ENCODE measurements at places on chromosomes 7 and 10.
A peak's percentile ranks its signal among the peaks of the same experiment; 100 is the strongest.

- no peak for DNase-seq
These were observed 9.8 kb downstream of the NKX6-2 start for GRCh38 chr10:132776186-132776585.

GRCh38 chr7:75584354-75584753 lies 92.2 kb downstream of the SPDYE5 start:
- no peak for DNase-seq

DNA sequence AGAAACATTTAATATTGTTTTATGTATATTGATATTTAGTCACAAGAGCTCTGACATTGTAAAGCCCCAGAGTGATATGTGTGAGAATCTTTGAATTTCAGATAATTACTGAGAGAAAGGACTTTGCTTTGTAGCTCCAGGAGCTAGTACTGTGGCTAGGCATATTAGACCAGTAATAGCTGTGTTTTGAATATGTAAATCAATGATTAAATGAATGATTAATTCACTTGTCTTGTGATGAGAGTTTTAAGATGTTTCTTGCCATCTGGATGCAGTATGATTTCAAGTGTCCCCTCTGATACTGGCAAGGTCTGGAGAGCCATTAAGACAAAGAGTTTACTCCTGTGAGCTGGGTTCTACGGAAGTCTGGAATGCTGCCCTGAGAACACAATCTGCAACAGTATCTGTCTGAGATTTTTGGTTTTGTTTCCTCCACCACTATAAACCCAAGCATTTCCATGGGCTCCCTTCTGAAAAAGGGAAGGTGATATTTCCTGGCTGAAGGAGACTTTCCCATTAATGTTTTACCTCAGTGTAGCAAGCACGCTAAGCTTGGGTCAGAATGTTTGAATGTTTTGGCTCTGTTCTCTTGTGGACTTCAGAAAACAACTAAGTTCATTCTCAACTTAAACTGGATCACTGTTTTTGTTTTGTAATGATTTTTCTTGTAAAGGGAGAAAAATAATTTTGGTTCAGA lies 61.3 kb upstream of the BICC1 start:
- no peak for DNase-seq

- no peak for DNase-seq
These were observed 58.3 kb downstream of the WIPF3 start for GRCh38 chr7:29864656-29865055.

- DNase-seq: peak; percentile 3
These were observed 62.8 kb upstream of the CUX1 start for GRCh38 chr7:101754424-101755159.

DNA sequence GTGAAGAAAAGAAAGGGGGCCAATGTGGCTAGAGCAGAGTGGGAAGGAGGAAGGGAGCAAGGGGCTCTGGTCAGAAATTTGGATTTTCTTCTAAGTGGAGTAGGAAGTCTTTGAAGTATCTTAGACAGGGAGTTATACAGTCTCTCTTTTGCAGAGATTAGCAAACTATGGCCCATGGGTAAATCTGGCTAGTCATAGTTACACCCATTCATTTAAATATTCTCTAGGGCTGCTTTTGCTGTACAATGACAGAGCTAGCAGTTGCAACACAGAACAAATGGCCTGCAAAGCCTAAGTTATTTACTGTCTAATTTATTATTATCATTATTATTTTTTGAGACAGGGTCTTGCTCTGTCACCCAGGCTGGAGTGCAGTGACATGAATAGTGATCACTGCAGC lies 10.5 kb upstream of the LAMB4 start:
- no peak for DNase-seq

DNA sequence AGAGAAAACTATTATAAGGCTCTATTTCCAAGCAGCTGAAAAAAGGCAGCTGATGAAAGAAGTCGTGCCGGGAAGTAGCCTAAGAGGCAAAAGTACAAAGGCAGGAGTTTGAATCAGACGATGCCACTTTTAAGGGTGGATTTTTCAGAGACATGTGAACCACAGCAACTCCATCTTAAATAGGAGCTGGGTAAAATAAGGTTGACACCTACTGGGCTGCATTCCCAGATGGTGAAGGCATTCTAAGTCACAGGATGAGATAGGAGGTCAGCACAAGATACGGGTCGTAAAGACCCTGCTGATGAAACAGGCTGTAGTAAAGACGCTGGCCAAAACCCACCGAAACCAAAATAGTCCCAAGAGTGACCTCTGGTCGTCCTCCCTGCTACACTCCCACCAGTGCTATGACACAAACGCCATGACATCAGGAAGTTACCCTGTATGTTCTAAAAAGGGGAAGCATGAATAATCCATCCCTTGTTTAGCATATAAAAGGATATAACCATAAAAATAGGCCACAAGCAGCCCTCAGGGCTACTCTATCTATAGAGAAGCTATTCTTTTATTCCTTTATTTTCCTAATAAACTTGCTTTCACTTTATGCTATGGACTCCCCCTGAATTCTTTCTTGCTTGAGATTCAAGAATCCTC lies 45.5 kb upstream of the PRSS1 start:
- no peak for DNase-seq

DNA sequence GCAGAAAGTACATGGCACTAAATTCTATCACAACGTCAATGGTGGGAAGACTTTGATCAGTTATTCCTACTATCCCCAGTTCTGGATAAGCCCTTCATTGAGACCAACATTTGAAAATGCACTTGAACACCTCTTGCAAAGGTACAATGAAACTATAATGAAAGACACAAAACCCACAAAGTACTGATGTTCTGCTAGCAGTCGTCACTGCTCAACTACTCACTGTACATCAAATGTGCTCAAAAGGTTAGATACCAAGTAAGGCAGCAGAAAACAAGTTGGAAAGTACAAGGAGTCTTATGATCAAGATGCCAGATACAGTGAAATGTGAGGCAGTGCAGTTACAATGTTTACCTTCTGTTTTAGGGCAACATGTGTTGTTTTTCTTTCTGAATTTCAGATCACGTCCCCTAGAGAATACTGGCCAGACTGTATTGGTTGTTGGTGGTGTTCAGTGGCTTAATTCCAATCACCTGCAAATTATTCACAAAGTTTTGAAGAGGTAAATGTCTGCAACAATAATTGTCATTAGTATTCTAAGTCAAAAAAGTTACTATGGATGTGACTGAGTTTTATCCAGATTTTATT lies 62.4 kb upstream of the WNT16 start:
- no peak for DNase-seq

DNA sequence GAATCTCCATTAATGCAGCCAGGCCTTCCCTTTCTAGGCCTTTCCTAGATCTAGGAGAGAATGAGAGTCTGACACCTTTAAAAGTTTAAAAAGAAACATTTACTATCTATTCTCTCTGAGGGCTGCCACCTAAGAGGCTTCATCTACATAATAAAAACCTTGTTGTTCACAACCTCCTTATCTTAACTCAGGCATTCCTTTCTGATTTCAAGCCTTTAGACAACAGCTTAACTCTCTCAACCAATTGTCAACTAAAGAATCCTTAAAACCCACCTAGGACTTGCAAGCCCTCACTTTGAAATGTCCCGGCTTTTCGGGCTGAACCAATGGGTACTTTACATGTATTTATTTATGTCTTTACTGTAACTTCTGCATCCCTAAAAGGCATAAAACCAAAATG lies 64.3 kb upstream of the RET start:
- DNase-seq: no peak

DNA sequence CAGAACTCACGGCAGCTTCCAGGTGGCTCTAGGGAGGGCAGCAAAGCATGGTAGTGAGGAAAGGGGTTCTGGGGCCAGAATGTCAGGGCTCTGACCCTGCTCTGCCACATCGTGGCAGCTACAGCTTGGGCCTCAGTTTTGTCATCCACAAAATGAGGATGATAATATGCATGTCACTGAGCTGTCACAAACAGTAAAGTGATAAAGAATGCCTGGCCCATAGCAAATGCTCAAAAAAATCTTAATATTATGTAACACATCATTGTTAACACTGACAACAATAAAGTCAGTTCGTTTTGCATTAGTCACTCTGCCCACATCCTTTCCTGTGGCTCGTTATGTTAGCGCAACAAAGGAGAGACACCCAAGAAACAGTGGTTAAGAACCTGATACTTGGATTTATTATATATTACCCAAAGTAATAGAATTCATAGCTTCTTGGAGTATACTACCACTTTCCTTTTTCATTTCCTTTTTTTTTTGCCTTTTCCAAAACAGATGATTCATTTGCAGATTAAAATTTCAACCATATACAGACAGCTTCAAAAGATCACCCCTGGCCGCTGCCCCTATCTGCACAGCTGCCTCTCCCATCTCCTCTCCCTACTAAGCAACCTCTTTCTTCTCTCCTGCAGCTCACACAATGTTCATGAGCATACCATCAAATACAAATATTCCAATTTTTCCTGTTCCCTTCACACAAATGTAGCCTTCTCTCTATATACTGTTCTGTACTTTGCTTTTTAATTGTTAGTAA lies 45.5 kb upstream of the DDC start:
- peak; percentile 73 for DNase-seq

GRCh38 chr10:35307297-35307696 lies 29.0 kb upstream of the CCNY start:
- DNase-seq: no peak

DNA sequence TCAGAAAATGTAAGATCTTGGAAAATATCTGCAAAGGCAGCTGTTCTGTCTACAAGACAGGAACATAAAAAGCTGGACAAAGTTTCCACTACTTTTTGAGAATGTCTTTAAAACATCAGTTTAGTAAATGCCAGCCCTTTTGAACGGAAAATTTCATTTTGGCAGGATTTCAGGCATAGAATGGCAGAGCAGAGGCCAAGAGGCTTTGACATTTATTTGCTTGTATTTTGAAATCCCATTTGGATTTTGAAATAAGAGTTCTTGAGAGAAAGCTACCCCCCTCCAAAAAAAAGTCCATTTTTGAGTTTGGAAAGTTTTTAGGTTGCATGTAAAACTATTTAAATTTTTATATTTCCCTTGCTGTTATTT lies 3.1 kb upstream of the ETV1 start:
- no peak for DNase-seq

DNA sequence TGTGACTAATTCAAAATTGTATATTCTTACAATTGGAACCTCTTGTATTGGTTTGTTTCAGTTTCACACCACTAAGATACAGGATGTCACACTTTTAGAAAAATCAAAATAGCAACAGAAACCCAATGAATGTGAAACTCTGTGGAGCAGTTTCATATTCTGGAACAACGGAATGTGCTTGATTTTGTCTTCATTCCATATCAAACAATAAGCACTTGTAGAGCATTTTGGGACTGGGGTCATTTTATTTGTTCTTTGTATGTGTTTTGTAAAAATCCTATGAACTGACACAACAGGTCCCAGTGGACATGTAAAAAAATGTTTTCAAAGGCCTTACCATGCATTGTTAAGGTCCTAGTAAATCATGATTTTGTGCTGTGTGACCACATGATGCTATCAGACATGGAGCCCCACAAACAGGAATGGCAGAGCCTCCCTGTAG lies 123.1 kb downstream of the DKK1 start:
- DNase-seq: no peak

DNA sequence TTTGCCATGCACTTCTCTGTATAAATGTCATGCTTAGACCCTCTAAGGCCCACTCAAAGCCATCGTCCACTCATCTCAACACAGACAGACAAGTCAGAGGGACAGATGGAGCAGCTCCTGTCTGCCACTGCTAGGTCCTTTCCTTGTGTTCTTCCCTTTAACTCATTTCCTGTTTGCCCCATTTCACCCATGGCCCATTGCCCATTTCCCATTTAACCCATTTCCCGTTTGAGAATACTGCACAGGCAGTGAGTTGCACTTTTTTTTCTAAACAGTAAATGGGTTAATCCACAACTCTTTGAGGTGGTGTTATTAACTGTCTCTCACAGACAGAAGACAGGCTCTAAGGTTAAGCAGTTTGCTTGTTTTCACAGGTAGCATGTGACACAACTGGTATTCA lies 179.3 kb downstream of the NPSR1 start:
- no peak for DNase-seq

- no peak for DNase-seq
These were observed 21.8 kb downstream of the REEP3 start for GRCh38 chr10:63542835-63543575.

DNA sequence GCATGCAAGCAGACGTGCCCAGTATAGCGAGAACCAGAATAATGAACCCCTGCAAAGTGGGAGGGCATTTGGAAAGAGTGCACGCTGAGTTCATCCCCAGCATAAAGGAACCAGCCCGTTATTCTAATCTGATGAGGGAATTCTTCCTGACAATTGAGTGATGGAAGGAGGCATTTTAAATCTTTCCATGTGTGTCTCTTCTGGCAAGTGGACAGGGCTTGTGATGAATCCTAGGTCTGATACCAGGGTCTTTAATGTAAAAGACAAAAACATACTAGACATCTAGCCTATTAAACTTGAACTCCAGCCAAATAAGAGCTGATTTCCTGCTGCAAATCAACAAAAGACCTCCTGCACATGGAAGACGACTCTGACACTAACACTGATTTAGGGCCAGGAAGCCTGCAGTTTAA lies 301.2 kb downstream of the DPP6 start:
- DNase-seq: no peak

- DNase-seq: peak; percentile 3
These were observed 77.2 kb downstream of the KIAA1549 start for GRCh38 chr7:138903859-138904435.

- DNase-seq: peak; percentile 61
These were observed 113.2 kb upstream of the ANKRD1 start for GRCh38 chr10:91034042-91034441.

GRCh38 chr10:100433253-100434240 lies 29.3 kb upstream of the WNT8B start:
- peak; percentile 95 for DNase-seq

GRCh38 chr7:104664648-104665047 lies 336.2 kb downstream of the LHFPL3 start:
- DNase-seq: no peak

- DNase-seq: peak; percentile 24
These were observed 31.5 kb upstream of the KMT2E start for GRCh38 chr7:104982308-104983075.

GRCh38 chr10:121138112-121138860 lies 287.1 kb downstream of the WDR11 start:
- no peak for DNase-seq

DNA sequence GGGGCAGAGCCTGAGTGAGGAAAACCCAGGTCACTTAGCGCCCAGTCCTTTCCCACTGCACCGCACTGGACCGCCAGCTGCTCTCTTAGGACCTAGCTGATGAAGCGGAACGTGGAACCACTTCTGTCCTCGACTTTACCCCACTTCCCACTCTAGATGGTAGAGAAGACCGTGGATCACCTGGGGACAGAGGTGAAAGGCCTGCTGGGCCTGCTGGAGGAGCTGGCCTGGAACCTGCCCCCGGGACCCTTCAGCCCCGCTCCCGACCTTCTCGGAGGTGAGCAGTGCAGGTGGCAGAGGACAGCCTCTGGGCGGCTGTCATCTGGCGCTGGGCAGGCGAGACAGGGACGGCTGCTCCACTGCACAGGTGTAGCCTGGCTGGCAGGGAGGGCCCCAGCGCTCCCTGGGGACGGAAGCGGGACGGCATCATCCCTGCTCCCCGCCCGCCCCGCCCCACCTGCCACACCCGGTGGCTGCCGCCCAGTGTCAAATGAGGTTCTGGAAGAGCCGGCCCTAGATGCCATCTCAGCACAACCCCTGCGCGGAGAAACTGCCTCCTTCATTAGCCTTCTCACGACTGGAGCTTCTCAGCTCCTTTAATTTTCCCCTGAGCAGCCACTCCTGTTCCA lies 11.7 kb downstream of the PLAC9 start:
- DNase-seq: peak; percentile 6

Data from CD4-positive, alpha-beta T cell treated with Interleukin-17A for 1 hour (primary cell).